Peyer's patch (tissue), 4 donors: ENCODE measurements at places on chromosomes 13 and 19. TPM values are rescaled to one million over a fixed set of nuclear protein-coding genes. Genes with fewer than 3 reads are reported as not detected.

DNA sequence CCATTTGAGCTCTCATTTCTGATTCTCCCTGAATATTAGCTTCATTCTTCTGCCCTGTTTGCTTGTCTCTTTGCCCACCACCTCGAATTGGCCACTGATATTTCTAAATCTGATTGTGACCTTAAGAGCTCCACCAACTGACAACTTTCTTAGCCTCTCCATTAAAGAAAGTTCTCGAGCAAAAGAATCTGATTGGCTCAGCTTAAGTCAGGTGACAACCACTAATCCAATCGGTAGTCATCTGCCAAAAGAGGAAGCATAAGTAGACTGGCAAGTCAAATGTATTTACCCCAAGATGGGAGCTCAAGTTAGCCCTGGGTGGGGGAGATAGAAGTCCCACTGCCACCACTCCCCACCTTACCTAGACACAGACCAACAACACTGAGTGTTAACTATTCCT lies 41.5 kb downstream of the NOTCH3 start:
- DNase-seq = no peak

DNA sequence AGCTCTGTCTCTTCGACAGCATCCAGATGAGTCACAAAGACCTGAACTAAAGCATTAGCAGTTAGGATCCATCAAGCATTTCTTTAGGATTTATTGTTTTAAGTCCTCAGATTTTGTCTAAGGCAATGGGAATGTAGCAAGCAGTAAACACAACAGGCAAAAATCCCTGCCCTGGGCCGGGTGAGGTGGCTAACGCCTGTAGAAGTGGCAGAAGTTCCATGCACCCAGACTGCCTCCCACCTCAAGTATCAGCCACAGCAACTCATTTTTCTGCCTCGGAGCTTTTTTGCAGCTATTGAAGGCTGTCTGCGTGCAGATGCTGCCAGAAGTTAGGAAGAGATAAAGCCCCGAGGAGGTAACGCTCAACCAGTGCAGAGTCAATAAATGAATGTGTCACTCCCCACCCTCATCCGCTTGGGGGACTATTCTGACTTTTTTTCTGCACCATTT lies 47.1 kb upstream of the MRI1 start:
- no peak for DNase-seq

- no peak for DNase-seq
These were observed 813.2 kb upstream of the GPC6 start for GRCh38 chr13:92413452-92413851.

DNA sequence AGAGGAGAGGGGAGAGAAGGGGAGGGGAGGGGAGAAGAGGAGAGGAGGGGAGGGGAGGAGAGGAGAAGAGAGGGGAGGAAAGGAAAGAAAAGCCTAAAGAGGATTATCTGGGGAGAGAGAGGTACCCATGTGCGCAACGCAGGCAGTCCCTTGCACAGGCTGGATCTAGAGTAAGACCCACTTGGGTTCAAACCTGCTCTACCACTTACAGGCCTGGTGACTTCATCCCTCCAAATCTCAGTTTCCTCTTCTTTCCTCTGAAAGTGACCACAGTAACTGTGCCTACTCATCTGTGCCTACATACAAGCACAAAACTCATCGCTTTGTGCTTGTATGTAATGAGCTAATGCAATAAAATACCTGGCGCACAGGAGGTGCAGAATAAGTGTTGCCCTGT lies 732 bp upstream of the MAP1S start:
- DNase-seq = no peak

DNA sequence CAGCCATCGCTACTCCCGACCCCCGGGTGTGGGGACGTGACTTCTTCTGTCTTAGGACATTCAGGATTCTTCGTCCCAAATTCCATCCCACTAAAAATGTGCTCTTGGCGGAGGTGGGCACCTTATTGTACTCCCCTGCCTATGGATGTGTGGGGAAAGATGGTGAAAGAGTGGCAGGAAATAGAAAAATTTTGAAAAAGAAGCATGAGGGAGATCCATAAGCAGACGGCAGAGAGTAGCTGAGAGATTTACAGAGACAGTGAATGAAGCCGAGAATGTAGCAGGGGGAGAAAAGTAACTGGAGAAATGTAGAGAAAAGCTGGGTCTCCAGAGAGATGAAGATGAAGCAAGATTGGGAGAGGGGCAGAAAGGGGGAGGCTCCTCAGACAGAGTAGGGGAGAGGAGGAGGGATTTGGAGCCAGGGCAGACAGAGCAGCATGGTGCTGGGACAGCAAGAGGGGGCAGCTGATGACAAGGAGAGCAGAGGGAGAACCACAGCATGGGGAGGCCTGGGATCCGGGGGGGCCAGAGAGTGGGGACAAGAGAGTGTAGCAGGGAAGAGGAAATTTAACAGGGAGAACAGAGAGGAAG lies 843 bp downstream of the ZNF610 start:
- DNase-seq = no peak

- DNase-seq = no peak
These were observed 823 bp upstream of the ZNF567 start for GRCh38 chr19:36686365-36687213.

- no peak for DNase-seq
These were observed 16.5 kb downstream of the SLC5A5 start for GRCh38 chr19:17888260-17888659.

GRCh38 chr19:9672893-9673292 lies 2.0 kb downstream of the ZNF562 start:
- DNase-seq = no peak

- no peak for DNase-seq
These were observed 255.3 kb downstream of the TEX29 start for GRCh38 chr13:111575719-111576118.

Gene SOX1
- not detected for total RNA-seq

Gene PCDH20
- total RNA-seq = not detected

Gene APC2
- 0.27 TPM for total RNA-seq
